Body of pancreas (tissue), 4 donors: ENCODE measurements at places on chromosomes 3 and 15. TPM values are rescaled to one million over a fixed set of nuclear protein-coding genes. Genes with fewer than 3 reads are reported as not detected.

DNA sequence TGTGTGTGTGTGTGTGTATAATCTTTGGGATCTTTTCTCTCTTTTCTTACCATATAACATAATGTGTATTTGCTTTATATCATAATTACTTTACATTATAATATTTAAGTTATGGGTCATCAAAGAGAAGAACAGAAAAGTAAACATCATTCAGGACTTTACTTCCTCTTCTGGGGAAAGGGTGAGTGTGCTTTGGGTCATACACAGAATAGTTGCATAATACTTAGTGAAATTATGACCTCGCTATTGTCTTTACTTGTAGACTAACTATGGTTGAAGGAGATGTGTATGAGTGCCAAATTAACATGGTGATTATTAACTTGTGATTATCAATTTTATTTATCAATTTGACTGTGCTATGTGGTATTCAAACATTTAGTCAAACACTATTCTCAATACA is 1086.9 kb downstream of the DIPK2A start:
- DNase-seq: no peak

The CLDN18 gene
- total RNA-seq: 2.0 TPM

The PRTG gene
- 4.0 TPM for total RNA-seq

DNA sequence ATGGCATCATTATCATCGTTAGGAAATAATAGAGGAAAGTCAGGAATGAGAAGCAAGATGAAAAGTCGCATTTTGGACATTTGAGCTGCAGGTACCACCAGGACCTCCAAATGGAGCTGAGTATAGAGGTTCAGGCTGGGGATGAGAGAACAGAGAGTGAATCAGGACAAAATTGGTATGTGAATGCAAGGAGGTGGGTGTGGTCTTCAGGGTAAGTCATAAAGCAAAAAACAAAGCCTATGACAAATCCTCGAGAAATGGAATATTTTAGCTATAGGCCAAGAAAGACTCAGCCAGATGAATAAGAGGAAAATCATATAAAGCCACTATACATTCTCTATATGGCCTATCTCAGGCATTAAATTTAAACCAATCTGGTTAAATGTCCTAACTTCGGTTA is 841.3 kb downstream of the ROBO1 start:
- no peak for DNase-seq

DNA sequence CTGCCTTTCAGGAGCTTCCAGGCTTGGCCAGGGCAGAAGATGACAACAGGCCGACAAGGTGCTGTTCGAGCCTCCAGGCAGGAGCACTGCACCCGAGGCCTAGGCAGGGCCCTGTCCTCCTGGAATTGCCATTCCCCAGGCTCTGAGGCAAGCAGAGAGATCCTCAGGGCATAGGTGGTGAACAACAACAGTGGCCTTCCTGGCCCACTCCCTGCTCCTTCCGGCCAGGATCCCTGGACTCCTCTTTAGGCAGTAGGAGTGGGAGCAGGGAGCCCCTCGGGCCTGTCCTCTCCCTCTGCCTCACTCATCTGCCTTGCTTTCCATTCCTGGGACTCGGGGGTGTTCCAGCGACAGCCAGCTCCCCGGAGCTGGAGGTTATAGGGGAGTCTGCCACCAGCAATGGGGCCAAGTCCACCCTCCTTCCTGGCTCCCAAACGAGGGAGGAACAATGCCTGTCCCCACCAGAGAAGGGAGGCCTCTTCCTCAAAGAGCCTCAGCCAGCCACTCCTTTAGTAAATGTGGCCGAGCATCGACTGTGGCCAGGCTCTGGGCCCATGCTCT is 135.0 kb downstream of the NUP210 start:
- no peak for DNase-seq

DNA sequence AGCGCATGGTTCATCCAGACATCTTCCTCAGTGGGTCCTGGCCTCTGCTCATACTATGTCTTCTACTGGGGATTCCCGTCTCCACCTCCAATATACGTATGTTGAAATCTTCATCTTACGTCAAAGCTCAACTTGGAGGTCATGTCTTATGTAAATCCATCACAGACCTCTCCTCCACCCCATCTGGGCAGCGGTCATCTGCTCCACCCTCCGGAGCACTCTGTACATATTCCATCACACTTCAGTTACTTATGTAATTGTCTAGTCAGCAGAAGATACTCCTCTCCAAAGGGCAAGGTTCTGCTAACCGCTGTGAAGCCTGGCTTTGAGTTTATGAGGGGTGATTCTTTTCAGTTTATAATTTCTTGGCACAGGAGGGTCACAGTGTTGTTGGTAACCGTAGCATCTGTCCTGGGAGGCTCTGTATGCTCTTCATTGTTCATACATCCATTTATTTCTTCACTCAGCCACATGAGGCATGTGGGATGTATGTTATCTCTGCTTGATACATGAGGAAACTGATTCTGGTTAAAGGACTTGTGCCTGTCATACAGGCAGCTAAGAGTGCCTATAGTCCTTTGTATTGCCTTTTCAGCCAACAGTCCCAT is 22.1 kb downstream of the MAP2K1 start:
- DNase-seq: no peak

GRCh38 chr15:39345176-39345575 is 235.7 kb upstream of the THBS1 start:
- no peak for DNase-seq

GRCh38 chr15:57337868-57338411 is 38.4 kb upstream of the CGNL1 start:
- peak; percentile 20 for DNase-seq

DNA sequence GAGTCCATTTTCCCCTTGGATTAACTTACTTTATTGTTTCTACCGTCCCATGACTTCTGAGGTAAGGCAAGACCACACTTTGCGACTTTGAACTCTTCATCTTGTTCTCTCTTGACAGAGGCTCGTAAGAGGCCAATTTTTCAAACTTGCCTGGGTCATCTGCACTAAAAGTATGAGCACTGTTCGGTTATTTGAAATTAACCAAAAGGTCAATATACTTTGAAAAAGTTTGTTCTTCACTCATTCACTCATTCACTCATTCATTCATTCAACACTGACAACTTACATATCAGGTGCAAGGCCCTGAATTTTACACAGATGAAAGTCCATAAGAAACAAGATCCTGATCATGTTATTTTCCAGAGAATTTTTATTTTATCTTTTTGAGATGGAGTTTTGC is 57.9 kb downstream of the ATP1B3 start:
- DNase-seq: no peak

GRCh38 chr3:39911465-39912309 is 102.3 kb downstream of the MYRIP start:
- peak; percentile 44 for DNase-seq

DNA sequence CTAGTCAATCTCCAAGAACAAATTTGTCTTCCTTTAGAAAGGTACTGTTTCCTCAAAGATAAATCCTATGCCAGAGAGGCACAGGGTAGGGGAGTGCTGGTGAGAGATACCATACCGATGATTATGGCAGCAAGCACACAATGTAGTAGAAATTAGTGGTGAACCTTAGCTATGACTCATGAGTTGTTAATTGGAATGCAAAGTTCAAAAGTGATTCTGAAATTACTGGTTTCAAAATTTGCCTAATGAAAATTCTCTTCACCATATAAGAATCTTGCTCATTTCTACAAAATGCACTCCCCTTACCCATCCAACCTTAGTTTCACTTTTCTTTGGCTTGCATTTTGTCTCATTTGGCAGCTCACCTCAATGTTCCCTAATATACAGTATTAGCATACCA is 139.5 kb upstream of the SLC2A2 start:
- DNase-seq: no peak

DNA sequence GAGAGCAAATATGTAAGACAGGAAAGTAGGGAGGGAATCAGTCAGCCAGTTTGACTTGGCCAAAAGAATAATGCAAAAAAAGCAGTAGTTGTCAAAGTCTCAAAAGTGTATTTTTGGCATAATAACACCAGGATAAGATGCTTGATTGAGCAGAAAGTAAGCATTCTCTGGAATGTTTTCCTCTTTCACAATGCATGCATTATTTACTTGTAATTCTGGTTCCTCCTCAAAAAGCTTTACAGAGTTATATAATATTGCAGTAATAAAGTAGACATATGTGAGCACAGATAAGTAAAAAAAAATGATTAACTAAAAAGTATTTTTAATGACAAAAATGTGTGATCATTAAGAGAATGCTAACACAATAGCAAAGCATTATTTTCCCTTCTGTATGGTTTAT is 285.9 kb upstream of the BCHE start:
- DNase-seq: no peak

The EPHB3 gene
- 10.1 TPM for total RNA-seq

DNA sequence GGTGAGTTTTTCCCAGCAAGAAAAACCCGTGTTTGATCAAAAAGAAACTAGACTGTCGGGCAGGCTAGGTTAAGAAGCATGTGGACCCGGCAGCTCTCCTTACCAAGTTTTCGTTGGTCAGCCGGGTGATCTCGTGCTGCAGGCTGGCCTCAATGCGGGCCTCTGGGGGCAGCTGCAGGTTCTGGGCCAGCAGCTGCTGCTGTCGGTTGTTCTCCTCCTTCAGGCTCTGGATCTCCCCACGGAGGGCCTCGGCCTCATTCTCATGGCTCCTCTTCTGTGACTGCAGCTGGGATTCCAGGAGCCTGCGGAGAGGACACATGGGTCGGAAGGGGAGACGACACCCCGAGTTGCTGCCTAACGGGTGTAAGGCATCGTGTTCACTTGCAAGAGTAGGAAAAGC is 44.5 kb upstream of the MYO5C start:
- no peak for DNase-seq
